Kasumi-1 (cell line): ENCODE measurements at places on chromosomes 6 and 20.

DNA sequence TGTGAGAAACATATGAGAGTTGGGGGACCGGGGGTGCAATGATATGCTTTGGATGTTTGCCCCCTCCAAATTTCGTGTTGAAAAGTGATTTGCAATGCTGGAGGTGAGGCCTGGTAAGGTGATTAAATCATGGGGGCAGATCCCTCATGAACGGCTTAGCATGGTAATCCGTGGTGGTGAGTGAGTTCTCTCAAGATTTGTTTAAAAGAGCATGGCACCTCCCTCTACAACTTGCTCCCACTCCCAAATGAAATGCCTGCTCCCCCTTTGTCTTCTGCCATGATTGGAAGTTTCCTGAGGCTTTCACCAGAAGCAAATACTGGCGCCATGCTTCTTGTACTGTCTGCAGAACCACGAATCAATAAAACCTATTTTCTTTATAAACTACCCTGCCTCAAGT is 2.5 kb downstream of the DEK start:
- DNase-seq, result no peak

DNA sequence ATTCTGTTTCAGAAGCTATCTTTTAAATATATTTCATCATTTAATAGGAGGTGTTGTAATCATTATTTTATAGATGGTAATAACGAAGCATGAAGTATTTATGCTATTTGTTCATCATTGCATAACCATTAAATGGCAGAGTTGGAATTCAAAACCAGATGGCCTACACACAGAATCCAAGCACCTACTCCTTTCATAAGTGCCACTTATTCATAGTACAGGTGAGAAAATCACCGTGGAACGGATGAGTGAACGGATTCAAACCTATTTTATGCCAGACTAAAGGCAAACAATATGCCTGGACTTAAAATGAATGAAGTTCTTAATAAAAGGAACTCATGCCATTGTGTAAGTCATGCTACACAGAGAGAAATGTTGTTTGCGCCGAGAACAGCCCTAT is 397.9 kb upstream of the ADGRB3 start:
- DNase-seq, result no peak

GRCh38 chr6:169997930-169998218 is 246.5 kb downstream of the ERMARD start:
- peak; percentile 43 for DNase-seq

DNA sequence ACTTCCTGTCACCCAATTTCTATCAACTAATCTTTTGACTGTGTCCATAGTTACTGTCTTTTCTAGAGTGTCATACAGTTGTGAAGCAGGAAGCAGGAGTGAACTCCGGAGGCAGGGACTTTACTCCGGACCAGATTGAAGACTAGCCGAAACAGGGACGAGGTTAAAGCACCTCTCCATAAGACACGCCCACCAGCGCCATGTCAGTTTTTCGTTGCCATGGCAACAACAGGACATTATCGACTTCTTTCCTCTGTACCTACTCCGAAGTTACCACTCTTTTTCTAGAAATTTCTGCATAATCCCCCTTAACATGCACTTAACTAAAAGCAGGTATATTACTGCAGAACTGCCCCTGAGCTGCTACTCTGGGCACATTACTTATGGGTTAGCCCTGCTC is 25.2 kb downstream of the TRIM38 start:
- no peak for DNase-seq

DNA sequence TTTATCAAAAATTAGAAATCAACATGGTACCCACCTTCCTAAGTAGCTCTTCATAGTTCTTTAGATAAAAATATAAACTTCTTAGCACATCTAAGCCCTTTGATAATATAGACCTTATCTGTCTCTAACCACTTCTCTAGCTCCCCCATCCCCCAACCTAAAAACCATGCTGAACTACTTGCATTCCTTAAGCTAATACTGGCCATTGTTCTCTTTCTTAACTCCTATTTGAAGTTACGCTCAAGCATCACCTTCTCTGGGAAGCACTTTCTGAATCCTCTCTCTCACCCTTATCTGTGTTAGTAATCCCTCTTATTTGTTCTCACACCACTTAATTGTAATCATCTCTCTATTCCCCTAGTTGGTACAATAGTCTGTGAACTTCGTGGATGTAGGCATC is 153.0 kb downstream of the PHF3 start:
- DNase-seq, result no peak

- no peak for DNase-seq
These were observed 109.1 kb upstream of the FAM184A start for GRCh38 chr6:119187596-119187995.

- DNase-seq, result no peak
These were observed 35.9 kb downstream of the CDYL start for GRCh38 chr6:4812068-4812467.

DNA sequence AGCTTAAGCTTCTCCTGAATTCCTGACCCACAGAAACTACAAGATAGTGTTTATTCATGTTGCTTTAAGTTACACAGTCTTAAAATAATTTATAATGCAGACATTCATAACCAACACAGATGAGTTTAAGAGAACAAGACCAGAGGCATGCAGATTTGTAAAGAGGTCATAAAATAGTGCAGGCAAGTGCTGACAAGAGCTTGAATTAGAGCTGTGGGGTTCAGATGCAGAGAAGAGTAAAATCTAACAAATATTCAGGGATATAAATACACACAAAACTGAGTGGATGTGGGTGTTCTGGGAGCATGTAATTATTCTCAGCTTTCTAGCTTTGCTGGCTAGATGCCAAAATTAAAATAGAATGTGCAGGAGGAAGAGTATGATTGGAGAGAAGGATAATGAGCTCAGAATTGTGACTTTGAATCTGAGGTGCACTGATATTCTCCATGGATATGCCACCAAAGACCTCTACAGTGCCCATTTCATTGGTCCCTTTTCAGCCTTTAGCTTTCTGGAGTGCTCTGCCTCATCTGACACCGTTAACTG is 291.9 kb upstream of the SGK1 start:
- DNase-seq, result no peak

DNA sequence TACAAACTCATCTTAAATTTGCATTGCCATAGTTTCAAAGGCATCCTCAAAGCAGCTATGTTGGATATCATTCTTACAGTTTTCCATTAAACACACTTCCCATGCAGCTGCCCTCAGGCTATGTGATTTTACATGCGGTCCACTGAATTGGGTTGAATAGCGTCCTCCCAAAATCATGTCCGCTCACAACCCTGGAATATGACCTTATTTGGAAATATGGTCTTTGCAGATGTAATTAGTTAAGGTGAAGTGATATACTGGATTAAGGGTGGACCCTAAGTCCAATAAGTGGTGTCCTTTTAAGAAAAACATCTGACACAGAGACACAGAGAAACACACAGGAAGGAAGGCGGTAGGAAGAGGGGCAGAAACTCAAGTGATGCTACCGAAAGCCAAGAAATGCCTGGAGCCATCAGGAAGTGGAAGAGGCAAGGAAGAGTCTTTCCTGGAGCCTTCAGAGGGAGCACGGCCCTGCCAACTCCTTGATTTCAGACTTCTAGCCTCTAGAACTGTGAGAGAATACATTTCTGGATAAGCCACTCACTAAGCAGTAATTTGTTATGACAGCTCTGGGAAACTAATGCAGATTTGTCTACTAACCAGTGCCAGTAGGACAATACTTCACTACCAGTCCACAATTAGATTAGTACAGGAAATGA is 42.7 kb upstream of the NHSL1 start:
- no peak for DNase-seq

- DNase-seq, result no peak
These were observed 97.2 kb upstream of the MAP7 start for GRCh38 chr6:136647363-136647852.

- DNase-seq, result peak; percentile 21
These were observed 63.0 kb downstream of the HIVEP1 start for GRCh38 chr6:12075067-12075563.

GRCh38 chr20:47330933-47331708 is 25.4 kb downstream of the ZMYND8 start:
- DNase-seq, result no peak

DNA sequence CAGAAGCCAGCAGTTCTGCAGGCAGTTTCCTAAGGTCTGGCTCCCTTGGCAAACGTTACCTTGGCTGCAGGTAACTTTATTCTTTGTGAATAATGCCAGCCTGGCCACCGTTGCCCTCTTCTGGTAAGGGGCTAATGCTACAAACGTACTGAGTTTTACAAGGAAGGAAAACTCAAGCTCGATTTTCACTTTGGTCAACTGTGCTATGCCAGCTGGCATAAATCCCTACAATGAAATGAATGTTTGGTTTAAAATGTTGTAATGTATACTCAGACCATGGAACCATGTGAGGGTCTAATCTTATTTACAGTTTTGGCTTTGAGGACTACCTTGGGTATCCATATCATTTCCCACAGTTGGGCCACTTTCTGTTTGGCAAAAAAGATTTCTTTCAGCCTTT is 101.4 kb downstream of the SLX4IP start:
- DNase-seq, result peak; percentile 12
